KG1 (cell line): ENCODE measurements at places on chromosomes 3 and 15.
A peak's percentile ranks its signal among the peaks of the same experiment; 100 is the strongest.

DNA sequence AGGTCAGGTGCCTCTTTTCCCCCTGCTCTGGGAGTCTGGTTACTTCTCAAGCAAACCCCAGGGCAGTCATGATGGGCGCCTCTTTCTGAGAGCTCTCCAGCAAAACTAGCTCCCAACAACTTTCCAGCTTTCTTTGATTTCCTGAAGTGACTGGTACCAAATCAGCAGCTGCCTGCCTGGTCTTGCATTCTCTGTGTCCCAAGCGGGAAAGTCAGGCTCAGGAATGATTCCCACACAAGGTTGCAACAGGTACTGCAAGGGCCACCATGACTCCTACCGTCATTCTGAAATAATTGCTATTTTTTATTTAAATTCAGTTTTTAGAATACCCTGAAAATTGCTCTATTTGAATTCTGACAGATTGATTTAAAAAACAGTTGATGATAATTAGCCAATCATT lies 658.7 kb downstream of the SQOR start:
- no peak for DNase-seq

DNA sequence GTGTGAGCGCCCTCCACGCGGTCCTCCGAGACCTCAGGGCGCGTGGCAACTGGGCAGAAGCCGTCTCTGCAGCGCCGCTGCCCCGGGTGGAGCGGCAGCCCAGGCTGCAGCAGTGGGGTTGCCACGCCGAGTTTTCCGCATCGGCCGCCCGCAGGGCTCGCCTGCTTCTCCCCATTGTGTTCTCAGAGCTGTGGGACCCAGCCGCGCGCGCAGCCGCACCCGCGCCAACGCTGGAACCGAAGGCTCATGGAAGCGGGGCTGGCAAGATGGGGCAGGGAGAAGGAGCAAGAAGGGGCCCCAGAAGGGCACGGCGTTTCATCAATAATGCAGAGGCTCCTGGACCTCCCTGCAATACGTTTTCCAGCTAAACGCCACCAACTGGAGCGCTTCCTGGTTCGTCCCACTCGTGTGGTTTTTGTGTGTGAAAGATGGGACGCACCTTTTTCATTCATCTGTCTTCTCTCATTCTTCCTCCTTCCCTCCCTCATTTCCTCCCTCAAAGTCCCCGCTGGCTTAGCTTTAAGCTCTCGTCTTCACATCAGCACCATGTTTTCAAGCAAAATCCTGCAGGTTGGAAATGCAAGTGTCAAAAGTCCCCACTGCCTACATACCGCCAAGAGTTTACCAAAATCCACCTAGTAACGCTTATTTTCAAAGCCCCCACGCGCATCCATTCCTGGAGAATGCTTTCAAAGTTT lies 1.2 kb downstream of the ROBO1 start:
- DNase-seq = no peak

DNA sequence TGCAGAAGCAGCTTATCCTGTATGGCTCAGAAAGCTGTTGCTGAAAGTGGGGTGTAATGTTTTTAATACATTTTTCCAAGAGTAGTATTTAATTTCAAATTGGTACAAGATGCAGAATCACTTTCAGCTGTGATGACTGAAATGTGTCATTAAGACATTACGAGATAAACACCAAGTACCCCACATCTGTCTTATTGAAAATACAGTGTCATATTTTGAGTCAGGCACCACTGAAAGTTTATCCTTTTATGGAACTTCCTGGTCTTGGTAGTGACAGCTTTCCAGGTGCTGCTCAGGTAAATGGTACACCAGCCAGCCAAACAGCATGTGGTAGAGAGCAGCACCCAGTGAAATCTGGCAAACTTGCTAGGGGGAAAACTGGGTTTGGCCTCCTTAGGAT lies 16.9 kb downstream of the ASTE1 start:
- no peak for DNase-seq

- DNase-seq = no peak
Observed at GRCh38 chr3:176896640-176897039, 300.6 kb downstream of the TBL1XR1 start.

GRCh38 chr15:77688693-77689092 lies 56.0 kb upstream of the LINGO1 start:
- DNase-seq = no peak

DNA sequence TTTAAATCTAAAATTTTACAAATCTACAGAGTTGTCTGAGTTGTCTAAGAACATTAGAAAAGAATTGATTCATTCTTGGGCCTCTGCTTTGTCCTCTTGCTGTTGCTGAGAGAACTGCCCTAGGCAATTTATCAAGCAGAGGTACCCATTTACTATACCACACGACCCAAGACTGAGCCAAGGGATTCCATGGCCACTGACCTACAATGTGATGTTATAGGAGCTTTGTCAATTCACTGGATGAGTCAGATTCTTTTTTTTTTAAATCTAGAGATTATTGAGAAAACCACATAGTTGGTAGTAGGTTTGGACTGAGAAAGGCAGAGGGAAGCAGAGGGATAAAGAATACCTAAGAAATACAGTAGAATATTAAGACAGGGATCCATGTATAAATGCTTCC lies 55.3 kb downstream of the TRAT1 start:
- no peak for DNase-seq

DNA sequence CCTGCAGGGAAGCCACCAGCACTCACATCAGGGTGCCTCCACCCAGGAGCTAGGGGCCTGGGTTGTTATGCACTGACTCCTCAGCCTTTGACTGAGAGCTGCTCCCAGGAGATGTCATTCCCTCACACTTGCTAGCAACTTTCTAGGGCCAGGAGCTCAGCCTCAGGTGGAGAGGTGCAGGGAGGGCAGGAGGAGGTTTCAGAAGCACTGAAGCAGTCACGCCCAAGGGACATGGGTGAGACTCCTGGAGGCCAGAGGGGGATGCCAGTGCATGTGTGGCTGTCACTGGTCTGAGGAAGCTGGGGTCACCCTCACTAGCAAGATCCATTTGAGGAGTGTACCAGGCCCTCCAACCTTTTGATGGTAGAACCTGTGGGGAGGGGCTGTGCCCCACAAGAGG lies 271.2 kb downstream of the PLCL2 start:
- no peak for DNase-seq

- DNase-seq = no peak
Observed at GRCh38 chr3:66363148-66363547, 137.7 kb downstream of the LRIG1 start.

- peak; percentile 44 for DNase-seq
Observed at GRCh38 chr3:123559040-123559861, 25.6 kb downstream of the HACD2 start.

DNA sequence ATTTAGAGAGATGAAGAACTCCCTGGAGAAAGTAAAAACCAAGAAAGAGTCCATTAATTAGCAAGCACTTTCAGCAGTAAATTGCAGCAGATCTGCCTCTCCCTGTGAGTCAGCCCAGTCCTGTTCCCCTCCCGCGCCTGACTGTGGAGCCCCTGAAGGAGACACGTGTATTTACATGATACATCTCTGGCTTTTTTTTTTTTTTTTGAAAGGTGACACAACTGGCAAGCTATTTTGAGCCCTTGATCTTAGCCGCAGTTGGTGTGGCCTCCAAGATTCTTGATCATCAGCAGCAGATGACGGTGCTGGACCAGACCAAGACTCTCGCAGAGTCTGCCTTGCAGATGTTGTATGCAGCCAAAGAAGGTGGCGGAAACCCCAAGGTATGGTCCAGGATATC lies 271.8 kb upstream of the TPM1 start:
- no peak for DNase-seq

- DNase-seq = no peak
Observed at GRCh38 chr15:40763801-40764628, at the start of gene GCHFR. Gene GCHFR, plus strand, starts transcription at chr15:40764068. Its CDS starts 113 bp downstream, at chr15:40764181.

DNA sequence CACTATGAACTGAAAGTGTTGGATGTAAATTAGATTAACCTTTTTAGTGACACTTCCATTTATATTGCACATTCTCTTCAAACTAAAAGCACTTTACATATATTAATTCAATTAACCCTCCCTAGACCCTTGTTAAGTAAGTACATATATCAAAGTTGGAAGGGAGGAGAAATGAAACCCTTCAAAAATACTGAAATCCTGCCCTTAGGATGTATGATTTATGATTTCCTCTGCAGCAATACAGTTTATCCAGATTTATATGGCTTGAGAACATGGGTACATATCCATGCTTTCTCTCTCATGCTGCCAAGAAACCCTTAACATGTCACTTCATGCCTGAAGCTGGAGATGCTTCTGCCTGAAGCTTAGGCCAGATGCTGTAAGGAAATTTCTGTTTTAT lies 11.0 kb downstream of the CLSTN2 start:
- DNase-seq = no peak

DNA sequence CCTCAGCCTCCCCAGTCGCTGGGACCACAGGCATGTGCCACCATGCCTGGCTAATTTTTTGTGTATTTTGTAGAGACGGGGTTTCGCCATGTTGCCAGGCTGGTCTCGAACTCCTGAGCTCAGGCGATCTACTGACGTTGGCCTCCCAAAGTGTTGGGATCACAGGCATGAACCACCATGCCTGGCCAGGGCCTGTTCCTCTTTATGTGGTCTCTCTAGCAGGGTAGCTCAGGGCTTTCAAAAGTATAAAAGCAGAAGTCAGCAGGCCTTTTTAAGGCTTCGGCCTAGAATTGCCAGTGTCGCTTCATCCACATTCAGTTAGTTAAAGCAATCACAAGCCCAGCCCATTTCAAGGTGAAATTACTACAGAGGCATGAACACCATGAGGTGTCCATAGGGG lies 7.6 kb downstream of the VHL start:
- no peak for DNase-seq

GRCh38 chr15:44726136-44726535 lies 10.2 kb upstream of the TRIM69 start:
- DNase-seq = no peak

- no peak for DNase-seq
Observed at GRCh38 chr15:34023907-34024306, 15.1 kb downstream of the AVEN start.

DNA sequence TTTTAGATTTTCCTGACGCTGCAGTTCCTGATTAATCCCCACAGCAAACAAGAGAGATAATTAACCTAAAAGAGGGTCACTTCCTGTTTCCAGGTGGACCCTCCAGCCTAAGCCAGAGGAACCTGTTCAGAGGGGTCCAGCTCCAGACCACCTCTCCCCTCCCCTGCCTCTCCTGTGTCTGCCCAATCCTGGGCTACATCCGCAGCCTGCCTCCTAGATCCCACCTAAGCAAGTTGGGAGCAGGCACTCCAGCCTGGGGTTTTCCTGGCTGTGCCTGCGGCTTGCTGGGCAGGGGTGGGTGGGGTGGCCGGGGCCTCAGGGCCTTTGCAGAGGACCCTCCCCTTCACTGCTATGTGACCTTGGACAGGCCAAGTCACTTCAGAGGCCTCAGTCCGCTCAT lies 178.6 kb upstream of the LINGO1 start:
- DNase-seq = no peak

DNA sequence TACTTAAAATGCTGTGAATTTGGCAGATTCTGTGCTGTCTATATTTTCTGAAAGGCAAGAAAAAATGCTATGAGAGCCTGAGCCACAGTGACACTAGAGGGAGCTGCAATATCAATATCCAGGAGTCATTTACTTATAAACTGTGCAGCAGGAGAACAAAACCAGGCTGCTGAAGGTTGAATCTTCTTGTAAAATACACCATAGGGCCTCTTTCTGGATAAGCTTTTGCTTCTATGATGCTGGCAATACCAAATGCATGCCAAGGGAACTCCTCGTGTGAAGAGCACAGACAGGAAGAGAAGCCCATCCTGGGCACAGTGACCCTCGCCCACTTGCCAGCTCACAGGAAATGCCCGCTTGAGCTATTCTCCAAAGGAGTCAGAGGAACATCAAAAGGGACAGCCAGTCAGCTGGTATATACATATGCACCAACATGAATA lies 48.0 kb upstream of the TSPAN3 start:
- peak; percentile 36 for DNase-seq

DNA sequence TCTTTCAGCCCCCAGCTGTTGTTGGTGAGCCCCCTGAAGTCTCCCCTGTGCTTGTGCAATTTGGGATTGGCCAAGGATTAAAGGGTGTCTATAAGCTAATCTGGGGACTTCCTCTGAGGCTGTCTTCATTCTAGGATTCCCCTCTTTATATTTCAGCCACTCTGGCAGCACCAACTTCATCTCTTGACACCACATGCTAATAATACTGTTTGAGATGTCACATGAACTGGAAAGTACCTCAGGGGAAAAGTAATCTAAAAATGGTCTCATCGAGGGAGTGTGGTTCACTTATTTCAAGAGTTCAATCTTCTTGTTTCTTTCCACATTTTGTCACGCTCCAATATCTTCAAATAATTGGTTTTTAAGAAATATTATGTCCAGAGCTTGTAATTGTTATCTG lies 279.2 kb upstream of the TMC3 start:
- no peak for DNase-seq

DNA sequence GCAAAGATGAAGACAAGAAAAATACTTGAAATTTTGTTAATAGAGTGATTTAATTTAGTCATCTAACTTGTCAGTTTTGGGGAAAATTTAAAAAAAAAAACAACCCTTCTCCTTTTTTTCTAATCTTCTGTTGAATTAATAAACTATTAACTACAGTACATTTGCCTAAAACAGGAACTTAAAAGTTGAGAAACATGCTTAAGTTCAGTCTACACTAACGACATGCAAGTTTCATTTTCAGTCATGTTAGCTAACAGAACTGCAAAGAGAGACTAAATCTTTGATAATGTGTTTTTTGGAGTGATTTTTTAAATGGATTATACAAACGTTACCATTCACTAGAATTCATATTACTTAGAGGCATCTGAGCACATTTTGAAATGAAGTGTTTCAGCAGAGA lies 71.9 kb upstream of the MBNL1 start:
- peak; percentile 38 for DNase-seq

- DNase-seq = no peak
Observed at GRCh38 chr3:74332165-74332564, 282.3 kb downstream of the CNTN3 start.

DNA sequence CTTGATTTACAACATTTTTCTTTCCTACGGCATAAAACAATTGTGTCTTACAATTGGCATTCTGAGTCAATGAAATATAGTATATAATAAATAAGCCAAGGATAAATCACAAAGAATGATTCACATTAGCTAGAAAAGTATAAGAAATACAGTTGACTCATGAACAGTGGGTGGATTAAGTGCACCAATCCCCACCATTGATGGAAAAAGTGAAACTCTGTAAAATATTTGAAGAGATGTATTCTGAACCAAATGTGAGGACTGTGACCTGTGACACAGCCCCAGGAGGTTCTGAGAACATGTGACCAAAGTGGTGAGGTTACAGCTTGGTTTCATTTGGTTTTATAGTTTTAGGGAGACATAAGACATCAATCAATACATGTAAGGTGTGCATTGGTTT lies 227.5 kb downstream of the ALCAM start:
- DNase-seq = no peak

DNA sequence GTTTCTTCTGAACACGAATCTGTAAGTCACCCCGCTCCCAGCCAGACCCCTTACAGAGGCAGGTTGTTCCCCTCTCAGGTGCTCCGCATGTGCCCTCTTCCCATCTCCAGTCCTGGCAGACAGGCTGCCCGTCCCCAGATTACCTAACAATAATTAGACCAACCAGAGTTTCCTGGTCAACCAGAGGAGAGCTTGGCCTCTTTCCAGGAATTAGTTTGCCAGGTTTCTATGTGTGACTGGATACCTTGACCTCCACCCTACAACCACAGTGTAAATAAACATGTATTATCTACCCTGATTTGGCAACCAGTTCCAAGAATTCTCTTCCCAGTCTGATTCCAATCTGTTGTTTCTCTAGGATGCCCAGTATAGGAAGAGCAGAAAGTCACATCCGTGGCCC lies 178.0 kb upstream of the UMPS start:
- DNase-seq = no peak

- no peak for DNase-seq
Observed at GRCh38 chr3:181417748-181418147, 294.0 kb upstream of the SOX2 start.

GRCh38 chr3:23968463-23969184 lies 23.5 kb downstream of the NR1D2 start:
- DNase-seq = no peak

- DNase-seq = peak; percentile 79
Observed at GRCh38 chr3:160981217-160981938, 123.8 kb downstream of the B3GALNT1 start.
